ENCODE measurements at places on chromosomes 1 and 21.

DNA sequence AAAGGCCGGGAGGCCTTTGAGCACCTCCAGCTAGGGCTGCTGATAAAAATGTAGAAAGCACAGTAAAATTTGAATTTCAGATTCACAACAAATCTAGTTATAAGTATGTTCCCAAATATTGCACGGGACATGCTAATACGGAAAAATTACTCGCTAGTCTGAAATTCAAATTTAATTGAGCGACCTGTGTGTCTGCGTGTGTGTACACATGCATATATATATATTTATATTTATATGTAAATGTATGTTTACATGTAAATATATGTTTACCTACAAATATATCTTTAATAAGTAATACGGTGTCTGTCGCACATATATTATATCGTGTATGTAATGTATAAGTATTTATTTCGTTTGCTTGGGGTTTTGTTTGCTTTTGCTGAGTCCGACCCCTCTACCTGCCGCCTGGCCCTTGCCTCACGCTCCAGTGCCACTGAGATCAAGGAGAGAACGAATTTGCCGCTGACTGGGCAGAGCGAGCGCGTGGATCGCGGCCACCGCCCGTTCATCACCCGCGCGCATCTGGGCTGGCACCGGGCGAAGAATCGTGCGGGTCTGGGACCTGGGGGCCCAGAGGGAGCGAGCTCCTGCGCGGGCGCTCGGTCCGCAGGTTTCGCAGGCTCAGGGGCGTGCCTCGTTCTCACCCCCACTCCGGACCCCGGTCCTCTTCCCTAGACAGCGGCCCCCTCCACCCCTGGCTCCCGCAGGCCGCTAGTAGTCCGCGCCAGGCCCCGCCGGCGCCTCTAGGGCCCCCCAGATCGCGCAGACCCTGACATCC, 534 bp upstream of the WRAP73 start:
- no peak for DNase-seq

GRCh38 chr1:9822490-9822889, 1.3 kb downstream of the CLSTN1 start:
- DNase-seq = no peak

DNA sequence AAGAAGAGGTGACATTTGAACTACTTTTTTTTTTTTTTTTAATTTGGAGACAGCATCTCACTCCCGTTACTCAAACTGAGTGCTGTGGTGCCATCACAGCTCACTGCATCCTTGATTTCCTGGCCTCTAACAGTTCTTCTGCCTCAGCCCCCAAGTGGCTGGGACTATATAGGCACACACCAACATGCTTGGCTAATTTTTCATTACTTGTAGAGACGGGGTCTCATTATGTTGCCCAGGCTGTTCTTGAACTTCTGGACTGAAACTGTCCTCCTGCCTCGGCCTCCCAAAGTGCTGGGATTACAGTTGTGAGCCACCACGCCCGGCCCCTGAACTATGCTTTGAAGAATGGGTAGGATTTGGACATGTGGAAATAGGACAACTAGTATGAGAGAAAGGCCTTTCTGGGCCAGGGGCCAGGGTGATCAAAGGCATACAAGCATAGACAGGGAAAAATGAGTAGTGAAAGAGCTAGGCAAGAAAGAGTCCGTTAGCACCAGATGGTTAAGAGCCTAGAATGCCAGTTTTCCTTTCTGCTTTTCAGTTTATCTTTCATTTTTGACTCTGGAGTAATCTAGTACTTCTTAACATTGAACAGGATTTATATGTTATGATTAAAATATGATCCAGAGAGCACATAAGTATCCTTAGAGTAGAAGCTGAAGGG, 6.3 kb downstream of the RABGAP1L start:
- no peak for DNase-seq

DNA sequence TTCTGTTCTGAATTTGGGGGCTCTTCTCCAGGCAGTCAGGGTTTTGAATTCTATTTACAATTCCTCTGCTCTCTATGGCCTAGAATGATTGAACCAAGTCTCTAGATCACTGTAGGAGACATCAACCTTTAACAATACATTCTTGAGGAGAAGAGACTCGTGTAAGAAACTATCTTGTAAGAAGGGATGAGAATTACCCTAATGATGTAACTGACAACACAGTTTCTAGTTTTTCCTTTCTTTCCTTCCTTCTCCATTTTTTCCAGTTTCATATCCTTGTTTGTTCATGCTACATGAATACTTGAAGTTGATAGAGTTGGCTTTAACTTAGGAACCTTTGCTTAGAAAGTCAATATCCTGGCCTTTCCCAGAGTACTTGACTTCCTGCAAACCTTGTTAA, 1.3 kb upstream of the ATP1A1 start:
- no peak for DNase-seq

GRCh38 chr1:67639361-67639760, 45.6 kb upstream of the GADD45A start:
- DNase-seq = no peak

DNA sequence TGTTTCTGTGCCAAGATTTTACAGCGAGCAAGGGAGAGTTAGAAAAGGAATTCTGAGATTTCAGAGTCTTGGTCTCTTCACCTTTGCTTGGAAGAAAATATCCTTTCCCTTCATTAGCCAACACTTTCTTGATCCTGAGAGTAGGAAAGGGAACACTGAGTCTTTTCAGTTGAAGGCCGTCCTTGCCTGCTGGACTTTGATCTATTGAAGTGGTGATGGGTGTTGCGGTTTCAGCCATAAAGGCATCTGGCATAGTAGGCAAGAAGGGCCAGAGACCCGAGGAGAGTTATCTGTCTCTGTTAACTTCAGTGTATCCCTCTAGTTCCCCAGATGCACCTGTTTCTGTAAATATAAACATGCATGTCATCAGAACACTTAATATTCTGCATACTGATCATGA, 9.7 kb downstream of the SELE start:
- DNase-seq = no peak

GRCh38 chr1:182098301-182098700, 36.8 kb upstream of the ZNF648 start:
- DNase-seq = no peak

GRCh38 chr1:181817091-181817490, 244.4 kb downstream of the ZNF648 start:
- DNase-seq = no peak

DNA sequence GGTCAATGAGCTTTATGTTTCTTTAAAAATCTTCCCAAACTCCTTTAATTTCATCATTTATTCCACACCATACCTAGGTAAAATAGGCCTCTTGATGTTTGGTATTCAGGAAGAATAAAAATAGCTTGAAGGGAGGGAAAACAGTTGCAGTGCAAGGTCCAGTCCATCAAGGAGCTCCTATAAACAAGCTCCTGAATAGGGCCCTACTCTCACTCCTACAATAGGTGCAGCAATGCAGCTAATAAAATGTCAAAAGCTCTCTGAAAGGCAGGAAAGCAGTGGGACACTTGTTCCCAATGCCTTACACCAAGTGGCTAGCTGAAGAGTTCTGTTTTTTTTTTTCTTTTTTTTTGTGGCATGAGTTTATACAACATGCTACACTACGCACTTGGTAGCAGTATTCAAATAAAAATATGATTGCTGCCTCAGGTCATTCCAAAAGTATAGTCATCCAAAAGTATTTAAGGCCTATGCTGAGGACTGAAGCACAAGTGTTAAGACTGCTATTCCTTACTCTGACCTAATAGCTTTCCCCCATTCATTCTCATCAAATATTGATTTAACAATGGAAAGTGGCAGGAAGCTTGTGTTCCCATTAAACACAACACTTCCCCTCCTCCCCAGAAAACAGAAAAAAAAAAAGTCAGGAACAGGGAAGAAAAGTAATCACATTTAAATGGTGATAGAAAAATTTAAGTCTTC, 9.8 kb downstream of the TEX38 start:
- no peak for DNase-seq

GRCh38 chr1:229161740-229162139, 109.2 kb upstream of the RAB4A start:
- DNase-seq = no peak

GRCh38 chr1:97668945-97669344, 251.9 kb downstream of the DPYD start:
- DNase-seq = no peak

GRCh38 chr1:93710499-93711453, 29.1 kb upstream of the BCAR3 start:
- no peak for DNase-seq

DNA sequence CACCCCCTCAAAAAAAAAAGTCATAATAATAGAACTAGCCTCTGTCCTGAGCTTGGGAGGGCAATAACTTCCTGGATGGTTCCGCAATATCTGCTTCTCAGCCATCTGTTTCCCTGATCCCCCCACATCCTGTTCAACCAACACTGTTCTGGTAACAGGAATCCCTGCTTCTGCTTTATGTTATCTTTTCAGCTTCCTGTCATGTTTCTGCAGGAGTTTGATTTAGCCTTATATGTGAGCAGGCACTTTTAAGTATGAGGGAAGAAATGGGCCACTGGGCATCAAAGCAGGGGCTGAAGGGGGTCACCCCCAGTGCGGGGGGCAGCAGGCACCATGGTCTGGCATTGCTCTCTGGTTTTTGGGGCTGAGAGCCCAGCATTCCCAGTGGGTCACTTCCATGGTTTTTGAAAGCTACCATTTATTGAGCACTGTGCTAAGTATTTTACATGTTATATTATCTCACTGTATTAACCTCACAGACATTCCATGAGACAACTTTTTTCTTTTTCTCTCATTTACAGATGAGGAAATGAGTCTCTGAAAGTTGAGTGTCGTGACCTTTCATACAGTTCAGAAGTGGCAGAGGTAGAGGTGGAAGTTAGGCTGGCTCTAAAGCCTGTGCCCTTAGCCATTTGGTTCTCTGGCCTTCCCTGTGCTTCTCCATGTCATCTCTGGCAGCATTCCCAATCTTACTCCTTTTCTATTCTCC, 61.9 kb downstream of the DNTTIP2 start:
- DNase-seq = no peak

DNA sequence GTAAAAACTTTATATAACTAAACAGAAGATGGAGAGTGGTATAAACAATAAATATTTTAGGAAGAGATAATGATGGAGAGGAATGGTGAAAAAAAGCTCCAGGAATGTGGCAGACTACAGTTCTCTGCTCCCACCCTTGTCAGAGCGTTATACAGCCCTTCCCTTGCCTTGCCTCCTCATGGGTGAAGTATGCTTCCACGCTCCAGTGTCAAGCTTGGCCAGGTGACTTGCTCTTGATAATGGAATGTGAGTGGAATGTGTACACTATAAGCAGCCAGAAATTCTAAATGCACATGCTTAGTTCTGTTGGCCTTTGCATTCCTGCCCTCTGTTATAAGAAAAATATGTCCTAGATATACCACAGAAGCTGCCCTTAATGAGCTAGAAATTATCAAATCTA, 24.7 kb upstream of the POGK start:
- DNase-seq = no peak

- DNase-seq = no peak
Observed at GRCh38 chr1:53128401-53128800, 14.0 kb downstream of the SLC1A7 start.

DNA sequence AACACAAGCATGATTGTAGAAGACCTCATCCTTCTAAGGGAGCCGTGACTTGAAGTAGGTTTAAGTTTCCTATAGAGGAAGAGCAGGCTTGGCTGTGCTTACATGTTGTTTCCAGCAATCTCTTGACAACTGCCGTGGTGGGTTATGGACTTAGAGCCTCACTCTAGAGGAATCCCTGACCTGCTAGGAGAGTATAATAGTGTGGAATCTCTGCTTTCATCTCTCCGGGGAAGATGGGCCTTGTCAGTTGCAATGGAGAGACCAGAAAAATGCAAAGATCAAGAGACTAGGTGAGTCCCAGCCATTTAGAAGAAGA, 137.6 kb downstream of the MIS18A start:
- DNase-seq = no peak

DNA sequence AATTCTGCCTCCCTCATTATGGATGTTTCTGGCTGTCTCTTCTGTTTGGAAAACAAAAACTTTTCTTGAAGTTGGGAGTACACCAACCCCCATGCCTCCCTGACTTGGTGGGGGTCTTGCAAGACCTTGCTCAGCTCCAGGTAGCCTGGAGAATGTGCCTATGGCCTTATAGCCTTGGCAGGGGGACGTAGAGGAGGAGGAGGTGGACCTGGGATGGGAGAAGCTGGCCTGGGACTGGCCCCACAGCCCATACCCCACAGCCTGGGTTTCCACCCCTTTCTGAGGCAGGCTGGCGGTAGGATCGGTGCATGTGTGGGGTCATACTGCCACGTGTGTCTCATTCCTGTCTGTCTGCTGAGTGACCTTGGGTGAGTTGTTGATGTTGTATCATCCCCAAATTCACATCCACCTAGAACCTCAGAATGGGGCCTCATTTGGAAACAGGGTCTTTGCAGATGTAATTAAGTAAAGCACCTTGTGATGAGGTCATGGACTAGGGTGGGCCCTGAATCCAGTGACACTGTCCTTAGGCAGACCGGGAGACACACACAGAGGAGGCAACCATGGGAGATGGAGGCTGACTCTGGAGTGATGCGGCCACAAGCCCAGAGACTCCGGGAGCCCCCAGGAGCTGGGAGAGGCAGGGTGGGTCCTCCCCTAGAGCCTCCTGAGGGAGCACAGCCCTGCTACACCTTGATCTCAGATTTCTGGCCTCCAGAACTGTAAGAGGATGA, 18.5 kb downstream of the OBSCN start:
- DNase-seq = no peak

GRCh38 chr1:20848162-20848561, 61.1 kb upstream of the HP1BP3 start:
- DNase-seq = no peak

DNA sequence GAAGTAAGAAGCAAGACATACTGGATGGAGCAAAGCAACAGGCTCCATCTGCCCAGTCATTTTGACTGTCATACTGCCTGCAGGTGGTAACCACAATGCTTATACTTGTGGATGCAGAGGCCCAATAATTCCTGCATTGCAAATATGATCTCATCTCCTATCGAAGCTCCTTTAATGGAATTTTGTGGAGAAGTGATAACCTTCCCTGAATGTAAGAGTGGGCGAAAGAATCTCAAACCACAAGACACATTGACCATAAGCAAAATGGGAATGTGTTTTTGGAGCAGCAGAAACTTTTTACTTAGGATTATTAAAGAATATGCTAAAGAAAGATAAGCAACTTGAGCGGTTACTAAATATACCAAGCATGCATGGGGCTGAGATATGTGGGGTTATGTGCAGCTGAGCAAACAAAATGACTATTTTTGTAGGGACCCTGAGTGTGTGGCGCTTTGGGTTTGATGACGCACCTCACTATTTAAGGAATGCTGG, 77.4 kb upstream of the BACH1 start:
- DNase-seq = no peak

- DNase-seq = no peak
Observed at GRCh38 chr1:160365325-160365724, 1.5 kb upstream of the NHLH1 start.

GRCh38 chr21:41861987-41862386, 17.2 kb downstream of the PRDM15 start:
- no peak for DNase-seq

- no peak for DNase-seq
Observed at GRCh38 chr1:81509594-81509993, 291.1 kb upstream of the ADGRL2 start.

DNA sequence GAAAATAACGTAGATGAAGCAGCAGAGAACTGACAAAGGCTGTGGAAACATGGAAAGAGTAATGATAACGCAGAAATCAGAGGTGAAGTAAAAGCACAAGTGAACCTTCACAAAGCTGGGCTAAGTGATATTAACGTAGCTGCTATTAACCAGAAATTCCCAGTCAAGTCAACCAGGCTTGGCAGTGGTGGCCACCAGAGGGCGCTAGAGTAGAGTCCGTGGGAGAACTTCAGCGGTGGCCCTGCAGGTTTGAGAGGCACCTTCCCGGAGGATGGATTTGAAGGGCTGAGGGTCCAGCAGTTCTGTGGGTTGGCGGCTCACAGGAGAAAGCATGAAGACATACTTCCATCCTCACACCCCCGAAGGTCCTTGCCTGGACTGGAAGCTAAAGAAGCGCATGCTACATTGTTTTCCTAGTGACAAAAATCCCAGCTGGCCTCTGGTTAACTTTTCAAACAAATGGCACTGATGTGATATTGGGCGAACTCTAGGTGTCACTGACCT, 81.7 kb upstream of the ZNF648 start:
- DNase-seq = peak; percentile 88

All from activated CD8-positive, alpha-beta memory T cell treated with anti-CD3 and anti-CD28 coated beads for 1 hour (primary cell).